ENCODE measurements at places on chromosomes 7 and 10. TPM values are rescaled to one million over a fixed set of nuclear protein-coding genes. Genes with fewer than 3 reads are reported as not detected.

GRCh38 chr7:11650500-11650899 is 181.5 kb downstream of the THSD7A start:
- DNase-seq: no peak

DNA sequence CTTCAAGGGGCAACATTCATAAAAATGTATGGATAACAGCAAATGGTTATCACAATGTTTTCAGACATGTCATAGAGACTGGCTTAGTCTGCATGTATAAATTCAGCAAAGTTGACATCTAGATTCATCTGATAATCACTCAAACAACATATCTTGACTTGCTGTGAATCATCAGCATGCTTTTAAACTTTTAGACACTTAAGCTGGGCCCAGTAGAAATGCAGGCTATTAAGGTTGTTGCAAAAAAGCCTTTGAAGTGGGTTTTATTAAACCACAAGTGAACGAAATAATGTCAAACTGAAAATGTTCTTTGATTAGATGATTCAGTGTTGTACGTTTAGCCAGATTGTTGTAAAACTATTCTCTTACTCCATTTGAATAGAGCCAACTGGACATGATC is 759.6 kb downstream of the NXPH1 start:
- DNase-seq: no peak

HOXA9 gene
- not detected for total RNA-seq

GRCh38 chr10:117363028-117363427 is 12.2 kb downstream of the PDZD8 start:
- DNase-seq: no peak

SLC13A1 gene
- total RNA-seq: 0.10 TPM

DNA sequence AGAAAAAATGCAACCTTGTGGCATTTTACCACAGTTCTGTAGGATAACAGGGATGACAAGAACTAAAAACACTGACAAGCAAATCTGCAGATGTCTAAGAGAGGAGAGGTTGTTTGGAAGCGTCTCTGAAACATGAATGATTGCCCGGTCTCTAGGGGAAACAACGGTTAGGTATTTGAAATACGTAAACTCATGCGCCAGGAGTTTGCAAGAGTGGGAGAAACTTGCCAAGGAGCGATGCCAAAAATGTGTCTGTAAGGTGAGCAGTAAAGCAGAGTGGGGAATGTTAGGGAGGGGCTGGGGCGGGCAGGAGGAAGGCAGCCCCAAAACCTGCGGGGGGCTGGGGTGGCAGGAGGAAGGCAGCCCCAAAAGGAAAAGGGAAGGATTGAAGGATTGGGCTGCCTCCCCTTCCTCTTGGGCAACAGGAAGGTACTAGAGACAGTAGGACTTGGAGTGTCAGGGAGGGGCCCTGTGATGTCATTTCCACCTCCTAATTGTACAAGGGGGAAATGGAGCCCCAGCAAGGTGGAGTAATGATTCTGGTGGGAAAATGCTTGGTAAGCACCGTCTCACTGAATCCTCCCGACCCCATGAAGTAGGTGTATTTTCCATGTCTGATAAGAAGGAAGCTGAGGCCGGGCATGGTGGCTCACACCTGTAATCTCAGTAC is 33.2 kb upstream of the PLEKHA1 start:
- no peak for DNase-seq

GRCh38 chr7:139777133-139777891 is 486 bp downstream of the HIPK2 start:
- DNase-seq: peak; percentile 62

- DNase-seq: no peak
These were observed 15.2 kb downstream of the CACNA2D1 start for GRCh38 chr7:82428186-82428961.

GRCh38 chr7:135716677-135717238 is 11.2 kb downstream of the SLC13A4 start:
- no peak for DNase-seq

DNA sequence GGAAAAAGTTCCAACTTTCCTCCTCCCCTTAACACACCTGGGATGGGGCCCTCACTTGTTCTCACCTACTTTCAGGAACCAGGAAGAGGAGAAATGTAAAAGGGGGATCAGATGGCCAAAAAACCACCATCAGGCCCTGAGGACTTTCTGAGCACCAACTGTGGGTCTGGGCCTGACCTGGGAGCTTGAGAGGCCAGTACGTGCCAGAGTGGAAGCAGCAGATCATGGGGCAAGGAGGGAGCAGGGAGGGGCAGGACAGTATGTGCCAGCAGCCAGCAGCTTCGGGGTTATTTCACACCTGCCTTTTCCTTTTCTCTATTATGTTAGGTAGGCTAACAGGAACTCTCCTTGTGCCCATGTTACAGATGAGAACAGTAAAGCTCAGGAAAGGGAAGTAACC is 118.8 kb upstream of the UNC5B start:
- DNase-seq: no peak

WDR86 gene
- 1.4 TPM for total RNA-seq

NRG3 gene
- not detected for total RNA-seq

TIMM23 gene
- 28.3 TPM for total RNA-seq

DNA sequence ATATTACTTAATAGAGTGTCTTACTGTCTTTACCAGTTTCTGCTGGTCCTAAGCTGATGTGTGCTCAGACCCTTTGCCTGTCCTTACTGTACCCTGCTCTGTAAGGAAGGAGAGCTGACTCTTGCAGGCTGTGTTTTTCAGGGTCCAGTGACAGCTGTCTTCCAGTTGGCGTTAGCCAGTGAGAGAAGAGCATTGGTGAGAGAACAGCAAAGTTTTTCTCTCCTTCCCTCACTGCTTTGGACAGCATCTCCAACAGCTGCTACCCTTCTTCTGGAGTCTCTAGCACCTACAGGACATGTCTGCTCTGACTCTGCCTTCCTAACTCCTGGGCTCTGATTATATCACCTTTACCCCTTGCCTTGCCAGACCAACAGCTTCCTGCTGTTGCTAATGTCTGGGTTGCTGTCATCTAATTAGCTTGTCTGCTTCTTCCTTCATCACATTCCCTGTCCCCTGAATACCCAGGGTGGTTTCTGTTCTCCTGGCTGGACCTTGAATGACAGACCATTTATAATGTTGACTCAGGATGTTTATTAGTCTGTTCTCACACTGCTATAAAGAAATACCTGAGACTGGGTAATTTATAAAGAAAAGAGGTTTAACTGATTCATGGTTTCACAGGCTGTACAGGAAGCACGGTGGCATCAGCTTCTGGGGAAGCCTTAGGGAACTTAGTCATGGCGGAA is 23.5 kb upstream of the PANK1 start:
- no peak for DNase-seq

GRCh38 chr7:132135746-132136385 is 440.4 kb downstream of the PLXNA4 start:
- no peak for DNase-seq

GRCh38 chr7:142508251-142508650 is 241.0 kb upstream of the PRSS1 start:
- no peak for DNase-seq

GRCh38 chr7:4461531-4461930 is 220.6 kb upstream of the FOXK1 start:
- DNase-seq: no peak

DNA sequence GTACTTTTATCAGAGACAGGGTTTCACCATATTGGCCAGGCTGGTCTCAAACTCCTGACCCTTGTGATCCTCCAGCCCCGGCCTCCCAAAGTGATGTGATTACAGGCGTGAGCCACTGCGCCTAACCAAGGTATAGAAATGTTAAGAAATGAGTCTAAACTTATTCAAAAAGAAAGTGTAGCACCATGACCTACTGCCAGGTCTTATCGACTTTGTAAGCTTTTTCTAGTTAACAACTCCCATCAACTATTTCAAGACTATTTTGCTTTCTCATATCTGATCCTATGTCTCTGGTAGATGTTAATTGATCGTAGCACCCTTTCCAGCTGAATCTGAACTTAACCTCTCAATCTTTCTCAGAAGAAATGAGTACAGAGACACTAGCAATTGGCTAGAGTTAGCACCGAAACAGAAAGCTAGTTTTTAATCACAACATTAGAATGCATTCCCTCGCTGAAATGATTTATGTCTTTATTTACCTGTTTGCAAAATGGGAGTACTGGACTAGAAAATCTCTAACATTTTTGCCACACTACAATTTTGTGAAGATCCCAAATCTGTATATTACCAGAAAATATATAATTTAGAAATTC is 114.0 kb upstream of the HGF start:
- DNase-seq: no peak

SFTPA2 gene
- total RNA-seq: not detected

DNA sequence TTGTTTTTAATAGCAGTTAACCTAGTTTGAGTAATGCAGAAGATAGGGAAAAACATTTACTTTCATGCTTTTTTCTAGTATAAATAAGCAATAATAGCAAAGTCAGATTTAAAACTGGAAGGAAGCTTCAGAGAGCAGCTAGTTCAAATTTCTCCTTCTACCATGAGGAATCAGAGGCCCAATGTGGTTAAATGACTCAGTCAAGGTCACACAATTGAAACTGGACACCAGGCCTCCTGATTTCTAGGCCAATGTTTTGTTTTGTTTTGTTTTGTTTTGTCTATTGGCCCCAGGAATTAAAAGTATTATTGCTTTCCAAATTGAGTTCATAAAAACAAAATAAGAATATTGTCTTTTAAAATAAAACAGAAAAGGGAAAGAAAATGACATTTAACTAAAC is 122.3 kb downstream of the TRIL start:
- no peak for DNase-seq

DNA sequence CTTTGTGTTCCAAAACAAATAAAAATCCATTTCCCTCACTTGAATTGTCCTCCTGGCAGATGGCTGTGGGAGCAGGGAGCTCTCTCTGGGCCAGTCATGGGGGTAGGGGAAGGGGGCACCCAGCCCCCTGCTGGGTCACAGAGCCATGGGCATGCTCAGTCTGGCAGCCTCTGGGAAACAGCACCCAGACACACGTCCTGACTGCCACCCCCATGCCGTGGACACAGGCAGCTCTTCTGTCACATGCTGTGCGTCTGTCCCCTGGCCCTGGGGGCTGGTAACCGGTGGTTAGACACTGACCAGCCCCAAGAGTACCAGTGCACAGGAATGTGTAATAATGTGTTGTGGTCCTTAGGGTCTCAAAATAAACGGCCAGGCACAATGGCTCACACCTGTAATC is 47.0 kb downstream of the RASGEF1A start:
- DNase-seq: no peak

GRCh38 chr10:29370097-29371092 is 81.5 kb downstream of the LYZL1 start:
- DNase-seq: no peak

GRCh38 chr10:33137356-33138005 is 179.5 kb upstream of the ITGB1 start:
- DNase-seq: no peak

BUD23 gene
- 63.9 TPM for total RNA-seq

DNA sequence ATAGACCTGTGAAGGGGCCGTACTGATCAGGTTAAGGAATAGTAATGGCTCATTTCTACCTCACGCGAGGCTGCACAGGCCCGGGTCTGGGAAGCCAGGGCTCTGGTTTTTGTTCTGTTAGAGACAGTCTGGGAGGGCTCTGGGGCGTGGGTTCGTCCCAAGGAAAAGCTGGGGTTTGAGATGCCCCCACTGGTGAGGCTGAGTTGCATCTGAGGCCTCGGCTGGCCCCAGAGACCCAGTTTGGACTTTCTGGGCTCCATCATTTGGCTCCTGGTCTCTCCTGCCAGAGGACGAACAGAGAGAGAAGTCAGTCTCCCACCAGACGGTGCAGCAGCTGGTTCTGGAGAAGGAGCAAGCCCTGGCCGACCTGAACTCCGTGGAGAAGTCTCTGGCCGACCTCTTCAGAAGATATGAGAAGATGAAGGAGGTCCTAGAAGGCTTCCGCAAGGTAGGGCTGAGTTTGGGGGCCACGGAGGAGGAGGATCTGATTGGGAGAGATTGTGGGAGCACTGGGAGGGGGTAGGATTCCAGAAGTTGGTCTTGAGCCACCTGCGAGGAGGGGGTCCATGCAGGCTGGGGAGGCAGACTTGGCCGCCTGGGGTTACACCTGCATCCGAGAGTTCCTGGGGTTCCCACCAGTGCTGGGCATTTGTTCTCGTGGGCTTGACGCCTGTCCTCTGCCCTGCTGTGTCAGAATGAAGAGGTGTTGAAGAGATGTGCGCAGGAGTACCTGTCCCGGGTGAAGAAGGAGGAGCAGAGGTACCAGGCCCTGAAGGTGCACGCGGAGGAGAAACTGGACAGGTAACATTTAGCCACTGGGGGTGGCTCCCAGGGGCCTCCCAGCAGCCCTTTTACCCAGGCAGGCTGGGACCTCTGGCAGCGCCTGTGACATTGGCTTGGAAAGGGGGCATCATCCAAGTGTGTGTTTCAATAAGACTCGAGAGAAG is 22.5 kb upstream of the BTBD16 start:
- DNase-seq: no peak

- DNase-seq: no peak
These were observed 156.1 kb upstream of the NPY start for GRCh38 chr7:24127930-24128329.

GRCh38 chr7:47290867-47291266 is 291.0 kb downstream of the TNS3 start:
- DNase-seq: no peak

POU6F2 gene
- 0.53 TPM for total RNA-seq

- DNase-seq: no peak
These were observed 2.4 kb upstream of the PKD1L1 start for GRCh38 chr7:47950714-47951113.

ARHGAP12 gene
- total RNA-seq: 41.0 TPM

SEMA3C gene
- not detected for total RNA-seq

- no peak for DNase-seq
These were observed 266.6 kb downstream of the SUGCT start for GRCh38 chr7:40401406-40401805.

GRCh38 chr7:126792521-126792920 is 460.2 kb downstream of the GRM8 start:
- no peak for DNase-seq

- no peak for DNase-seq
These were observed 91.1 kb downstream of the BUB3 start for GRCh38 chr10:123245264-123245663.

GRCh38 chr10:88986549-88987242 is 3.9 kb upstream of the FAS start:
- peak; percentile 51 for DNase-seq
